ENCODE measurements at places on chromosomes 13 and 19.

DNA sequence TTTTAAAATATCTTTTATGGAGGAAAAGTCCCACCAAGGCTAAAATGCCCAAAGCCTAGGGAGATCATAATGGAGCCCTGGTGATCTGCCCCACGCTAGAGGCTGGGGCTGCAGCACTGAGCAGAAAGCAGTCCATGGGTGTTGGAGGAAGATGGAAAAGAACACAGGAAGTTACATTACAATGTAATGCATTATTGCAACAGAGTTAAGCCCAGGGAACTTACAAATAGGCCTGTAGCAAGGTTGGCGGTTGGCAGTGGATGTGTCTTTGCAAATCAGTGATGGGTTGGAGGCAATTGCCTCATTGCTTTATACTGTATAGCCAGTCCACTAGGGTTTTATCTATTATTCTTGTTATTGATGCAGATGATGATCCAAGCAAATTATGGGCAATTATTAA is 399.9 kb downstream of the NDFIP2 start:
- no peak for DNase-seq

DNA sequence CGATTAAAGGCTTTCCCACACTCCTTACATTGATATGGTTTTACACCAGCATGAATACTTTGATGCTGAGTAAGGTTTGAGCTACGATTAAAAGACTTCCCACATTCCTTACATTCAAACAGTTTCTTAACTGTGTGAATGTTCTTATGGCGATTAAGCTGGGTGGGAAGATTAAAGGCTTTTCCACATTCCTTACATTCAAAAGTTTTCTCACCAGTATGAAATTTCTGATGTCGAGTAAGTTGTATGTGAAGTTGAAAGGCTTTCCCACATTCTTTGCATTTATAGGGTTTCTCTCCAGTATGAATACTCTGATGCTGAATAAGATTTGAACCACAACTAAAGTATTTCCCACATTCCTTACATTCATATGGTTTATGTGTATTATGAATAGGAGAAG is 20.0 kb downstream of the ZNF780B start:
- DNase-seq: no peak

DNA sequence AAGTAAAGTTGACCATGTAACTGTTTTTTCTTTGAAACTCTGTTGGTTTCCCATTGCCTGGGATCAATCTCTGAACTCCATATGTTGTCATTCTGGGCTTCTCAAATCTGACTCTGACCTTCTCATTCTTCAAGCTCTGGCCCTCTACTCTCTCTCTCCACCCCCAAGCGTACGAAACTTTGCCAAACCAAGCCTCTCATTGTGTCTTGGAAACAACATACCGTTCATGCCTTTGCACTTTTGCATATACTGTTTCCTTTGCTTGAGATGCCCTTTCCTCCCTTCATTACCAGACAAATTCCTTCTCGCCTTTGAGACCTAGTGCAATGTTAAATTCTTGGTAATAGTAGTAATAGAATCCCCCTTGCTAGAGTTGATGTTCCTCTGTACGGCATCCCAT is 113.7 kb downstream of the OLFM4 start:
- DNase-seq: no peak

GRCh38 chr19:18253716-18254115 is 20.5 kb downstream of the IQCN start:
- no peak for DNase-seq

- DNase-seq: no peak
Measured at GRCh38 chr13:44307255-44307654, 66.4 kb upstream of the SERP2 start.

DNA sequence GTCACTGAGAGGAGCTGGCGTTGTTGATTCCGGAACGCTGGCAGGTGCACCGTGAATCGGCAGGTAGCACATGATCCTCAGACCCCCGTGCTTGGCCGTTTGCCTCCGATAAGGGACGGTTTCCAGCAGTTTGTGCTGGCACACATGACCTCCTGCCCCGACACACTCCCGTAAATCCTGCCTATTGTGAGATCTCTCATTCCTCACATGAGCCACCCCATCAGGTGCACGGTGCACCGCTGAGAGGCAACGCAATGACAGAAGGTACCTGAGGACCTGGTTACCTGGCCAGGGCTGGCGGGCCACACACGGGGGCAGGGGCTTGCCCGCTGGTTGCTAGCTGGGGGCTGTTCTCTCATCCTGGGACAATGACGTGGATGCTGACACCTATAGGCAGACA is 2.1 kb upstream of the ADPRHL1 start:
- no peak for DNase-seq

All from vagina (tissue), 2 donors.